Mesothelial cell of epicardium (in vitro differentiated cells): ENCODE measurements at places on chromosomes 5 and 9. TPM values are rescaled to one million over a fixed set of nuclear protein-coding genes. Genes with fewer than 3 reads are reported as not detected.

Gene SLC34A3
- total RNA-seq, result 0.23 to 0.27 TPM in 2 of 3 replicates, not detected in the other

Gene SPATA31A3
- total RNA-seq, result not detected in 3 replicates

Gene AMBP
- total RNA-seq, result 0.16 to 0.22 TPM in 2 of 3 replicates, not detected in the other

Gene ACOT12
- not detected in 3 replicates for total RNA-seq

Gene FOXD4L4
- 0.31 to 0.38 TPM in 2 of 3 replicates, not detected in the other for total RNA-seq

Gene EFNA5
- 54.0 to 58.0 TPM (median 57.5 TPM) in 3 replicates for total RNA-seq

DNA sequence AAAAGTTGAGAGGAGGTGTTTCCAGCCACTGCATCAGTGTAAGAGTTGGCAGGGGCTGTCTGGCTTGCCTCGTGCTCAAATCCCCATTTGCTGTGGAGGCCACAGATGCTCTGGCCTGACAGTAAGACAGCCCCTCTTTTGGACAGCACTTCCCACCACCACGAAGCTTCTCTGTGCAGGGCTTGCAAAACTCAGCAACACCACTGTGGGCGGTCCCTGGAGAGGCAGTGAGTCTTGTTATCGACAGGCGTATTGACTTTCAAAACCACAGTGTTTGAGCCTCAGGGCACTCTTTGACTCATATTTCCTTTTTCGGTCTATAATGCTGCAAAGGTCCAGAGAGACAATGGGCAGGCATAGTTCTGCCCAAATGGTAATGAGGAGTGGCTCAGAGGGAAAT, 539.5 kb downstream of the EBF1 start:
- H3K27ac ChIP-seq, result no peak overlapping the region
- H3K4me1 ChIP-seq, result no peaks in the 10 kb centered on the region
- H3K4me3 ChIP-seq, result no peak overlapping the region

DNA sequence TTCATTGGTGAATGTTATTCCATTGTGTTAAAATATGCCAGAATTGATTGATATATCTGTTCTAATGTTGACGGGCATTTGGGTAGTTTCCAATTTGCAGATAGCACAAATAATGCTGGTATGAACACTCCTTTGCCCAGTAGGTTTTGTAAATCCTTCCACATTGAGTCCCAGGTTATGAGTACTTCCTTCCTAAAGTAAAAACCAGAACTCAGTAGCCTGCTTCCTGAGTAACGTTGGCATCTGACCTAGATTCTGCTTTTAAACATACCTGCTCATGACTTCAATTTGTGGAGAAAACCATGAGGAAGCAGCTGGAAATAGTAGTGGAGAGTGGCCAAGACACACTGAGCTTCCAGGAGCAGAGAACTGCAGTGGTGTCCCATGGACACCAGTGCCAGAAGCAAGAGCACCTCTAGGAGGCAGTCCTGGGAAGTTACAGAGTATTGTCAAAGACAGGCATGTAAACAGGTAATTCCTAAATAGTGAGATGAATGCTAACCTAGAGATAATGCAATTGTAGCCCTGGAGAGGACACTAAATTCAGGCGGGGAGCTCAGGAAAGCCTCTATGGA, 24.3 kb upstream of the RASGRF2 start:
- DNase-seq, result no peak
- no peak overlapping the region for H3K27ac ChIP-seq
- no peaks in the 10 kb centered on the region for H3K4me1 ChIP-seq
- no peaks in the 10 kb centered on the region for H3K36me3 ChIP-seq
- H3K4me3 ChIP-seq, result no peak overlapping the region

DNA sequence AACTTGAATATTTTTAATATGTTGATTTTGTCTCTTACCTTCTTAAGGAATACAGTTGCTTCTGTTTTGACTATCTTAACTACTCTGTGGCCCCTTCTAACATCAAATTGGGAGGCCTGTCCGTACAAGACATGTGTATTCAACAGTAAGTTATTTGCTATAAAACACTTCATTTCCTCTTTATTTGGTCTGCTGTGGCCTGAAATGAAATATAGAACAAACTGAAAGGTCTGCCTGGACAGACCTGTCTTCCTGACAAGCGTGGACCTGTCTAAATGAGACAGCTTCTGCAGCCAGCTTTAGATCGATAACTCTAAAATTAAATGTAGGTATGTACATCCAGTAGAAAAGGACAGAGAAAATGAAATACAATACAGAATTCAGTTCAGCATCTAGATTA, 2.2 kb upstream of the LPAR1 start:
- H3K27ac ChIP-seq, result no peak overlapping the region
- DNase-seq, result no peak
- H3K4me3 ChIP-seq, result no peak overlapping the region
- peaks cover 1% of the 10 kb centered on the region for H3K27me3 ChIP-seq
- H3K4me1 ChIP-seq, result peaks cover 38% of the 10 kb centered on the region

GRCh38 chr9:120388003-120388855, 191.7 kb downstream of the CDK5RAP2 start:
- H3K27me3 ChIP-seq, result no peaks in the 10 kb centered on the region
- peaks cover 17% of the 10 kb centered on the region for H3K36me3 ChIP-seq
- no peak for DNase-seq
- peak overlapping the region; percentile 93 for H3K27ac ChIP-seq

DNA sequence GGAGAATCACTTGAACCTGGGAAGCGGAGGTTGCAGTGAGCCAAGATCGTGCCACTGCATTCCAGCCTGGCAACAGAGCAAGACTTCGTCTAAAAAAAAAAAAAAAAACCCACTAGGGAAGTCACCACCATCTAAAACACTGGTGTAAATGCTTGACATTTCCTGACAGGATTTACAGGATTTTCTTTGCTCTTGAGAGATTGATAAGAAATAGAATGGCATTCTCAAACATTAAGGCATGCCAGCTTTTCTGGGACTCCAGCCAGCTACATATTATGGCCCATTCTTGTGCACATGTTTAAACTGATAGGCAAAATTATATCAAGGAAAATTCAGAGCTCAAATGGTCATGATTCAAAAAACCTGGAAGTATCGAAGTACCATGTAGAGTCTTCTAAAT, 28.7 kb downstream of the GTF3C4 start:
- no peaks in the 10 kb centered on the region for H3K4me1 ChIP-seq
- H3K4me3 ChIP-seq, result no peak overlapping the region
- H3K27ac ChIP-seq, result no peak overlapping the region
- H3K36me3 ChIP-seq, result peaks cover 13% of the 10 kb centered on the region

- H3K36me3 ChIP-seq, result no peaks in the 10 kb centered on the region
- peaks cover 2% of the 10 kb centered on the region for H3K27me3 ChIP-seq
- H3K27ac ChIP-seq, result no peak overlapping the region
- no peak for DNase-seq
Measured at GRCh38 chr9:82679472-82679871, 383.5 kb downstream of the RASEF start.

DNA sequence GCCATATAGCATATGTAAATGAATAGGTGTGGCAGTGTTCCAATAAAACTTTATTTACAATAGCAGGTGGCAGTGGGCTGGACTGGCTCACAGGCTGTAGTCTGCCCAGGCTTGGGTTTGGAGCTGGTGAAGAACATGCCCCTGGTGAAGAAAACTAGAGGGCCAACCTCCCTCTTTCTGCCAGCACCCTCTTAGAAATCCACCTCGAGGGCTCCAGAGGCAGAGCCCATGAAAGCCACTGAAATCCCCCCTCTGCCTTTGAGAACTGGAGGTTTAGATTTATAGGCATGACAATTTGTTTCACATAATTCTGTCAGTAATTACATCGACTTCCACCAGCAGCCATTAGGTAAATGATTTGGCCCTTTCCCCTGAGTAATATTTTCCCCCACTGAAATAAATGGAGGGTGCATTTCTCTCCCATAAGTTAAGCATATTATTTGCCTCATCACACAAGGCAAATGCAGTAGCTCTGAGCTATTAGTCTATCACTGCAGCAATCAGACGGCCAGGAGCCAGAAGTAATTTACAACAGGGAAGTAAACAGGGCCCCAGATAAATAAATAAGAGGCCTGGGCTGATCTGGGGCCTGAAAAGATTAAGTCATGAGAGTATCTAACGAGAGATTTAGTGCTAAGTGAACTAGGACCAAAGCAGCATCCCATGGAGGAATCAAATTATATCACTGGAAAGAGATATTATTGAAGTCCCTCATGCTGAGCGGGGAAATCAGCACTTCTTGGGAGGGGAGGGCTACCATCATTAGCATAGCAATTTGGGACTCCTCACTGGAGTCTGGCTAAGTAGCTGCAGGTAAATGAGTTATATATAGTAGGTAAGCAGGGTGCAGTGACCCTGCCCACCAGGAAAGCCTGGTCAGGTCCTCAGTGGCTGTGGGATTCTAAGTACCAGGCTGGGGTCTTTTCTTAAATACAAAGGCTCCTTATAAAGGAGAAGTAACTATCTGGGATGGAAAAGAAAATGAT, 123.9 kb downstream of the SLIT3 start:
- no peaks in the 10 kb centered on the region for H3K36me3 ChIP-seq
- no peak overlapping the region for H3K27ac ChIP-seq
- DNase-seq, result no peak
- H3K4me3 ChIP-seq, result no peak overlapping the region

- peaks cover 18% of the 10 kb centered on the region for H3K27me3 ChIP-seq
- peaks cover 16% of the 10 kb centered on the region for H3K4me1 ChIP-seq
- no peak overlapping the region for H3K27ac ChIP-seq
Measured at GRCh38 chr5:4023091-4023752, 427.6 kb downstream of the IRX1 start.

DNA sequence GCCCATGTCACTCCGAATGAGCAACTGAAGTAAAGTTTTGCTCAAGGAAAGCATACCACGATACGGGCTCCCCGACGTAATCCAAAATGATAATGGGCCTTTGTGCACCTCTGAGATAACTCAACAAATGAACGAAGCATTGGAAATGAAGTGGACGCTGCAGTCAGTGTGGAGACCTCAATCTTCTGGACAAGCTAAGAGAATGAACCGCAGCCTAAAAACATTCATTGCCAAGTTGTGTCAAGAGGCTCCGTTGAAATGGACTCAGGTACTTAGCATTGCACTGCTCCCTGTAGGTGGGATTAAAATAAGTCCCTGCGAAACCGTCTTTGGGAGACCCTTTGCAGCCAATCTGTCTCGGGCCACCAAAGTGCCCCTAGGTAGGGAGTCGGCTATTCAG, 3.9 kb upstream of the LCN9 start:
- peaks cover 16% of the 10 kb centered on the region for H3K4me1 ChIP-seq
- no peaks in the 10 kb centered on the region for H3K27me3 ChIP-seq
- H3K36me3 ChIP-seq, result no peaks in the 10 kb centered on the region

DNA sequence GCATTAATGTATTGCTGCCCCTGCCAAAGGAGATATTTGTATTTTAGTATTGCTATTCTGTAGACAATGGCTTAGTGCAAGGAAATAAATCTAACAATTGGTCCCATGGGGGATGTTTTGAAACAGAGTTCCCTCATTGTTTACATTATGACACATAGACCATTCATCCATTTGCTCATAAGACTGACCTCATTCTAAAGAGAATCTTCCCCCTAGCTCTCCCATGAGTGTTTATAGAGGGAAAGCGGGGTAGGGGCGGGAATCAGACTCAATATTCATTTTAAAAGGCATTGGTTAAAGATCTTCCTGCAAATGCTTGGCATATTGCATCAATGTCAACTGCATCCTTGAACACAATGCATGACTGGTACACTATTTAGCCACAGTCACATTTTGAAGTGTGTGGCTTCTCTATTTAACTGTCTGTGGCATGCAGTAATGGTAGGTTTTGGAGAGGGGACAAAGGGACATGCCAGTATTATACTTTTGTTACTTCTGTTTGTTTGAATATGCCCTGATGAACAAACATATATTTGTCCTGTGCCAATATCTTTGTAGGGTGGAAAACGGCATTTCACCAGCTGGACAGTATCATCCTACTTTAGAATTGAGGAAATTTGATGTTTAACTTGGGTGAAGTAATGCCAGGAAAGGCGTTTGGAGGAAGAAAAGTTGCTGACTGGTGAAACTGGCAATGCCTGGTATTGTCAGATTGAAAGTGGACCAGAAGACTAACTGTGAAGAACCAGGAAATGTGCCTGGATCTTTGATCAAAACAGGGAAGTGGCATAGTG, 84.1 kb upstream of the MEGF10 start:
- no peaks in the 10 kb centered on the region for H3K27me3 ChIP-seq
- no peak for DNase-seq
- no peak overlapping the region for H3K4me3 ChIP-seq
- H3K27ac ChIP-seq, result no peak overlapping the region
- no peaks in the 10 kb centered on the region for H3K36me3 ChIP-seq
- peaks cover 21% of the 10 kb centered on the region for H3K4me1 ChIP-seq

- H3K4me1 ChIP-seq, result peaks cover 30% of the 10 kb centered on the region
- H3K27me3 ChIP-seq, result no peaks in the 10 kb centered on the region
- H3K4me3 ChIP-seq, result no peak overlapping the region
Measured at GRCh38 chr5:6732634-6733410, 19.6 kb downstream of the TENT4A start.

- H3K4me3 ChIP-seq, result no peak overlapping the region
- no peak for DNase-seq
- H3K36me3 ChIP-seq, result no peaks in the 10 kb centered on the region
Measured at GRCh38 chr9:89956331-89956730, 351.5 kb downstream of the GADD45G start.

DNA sequence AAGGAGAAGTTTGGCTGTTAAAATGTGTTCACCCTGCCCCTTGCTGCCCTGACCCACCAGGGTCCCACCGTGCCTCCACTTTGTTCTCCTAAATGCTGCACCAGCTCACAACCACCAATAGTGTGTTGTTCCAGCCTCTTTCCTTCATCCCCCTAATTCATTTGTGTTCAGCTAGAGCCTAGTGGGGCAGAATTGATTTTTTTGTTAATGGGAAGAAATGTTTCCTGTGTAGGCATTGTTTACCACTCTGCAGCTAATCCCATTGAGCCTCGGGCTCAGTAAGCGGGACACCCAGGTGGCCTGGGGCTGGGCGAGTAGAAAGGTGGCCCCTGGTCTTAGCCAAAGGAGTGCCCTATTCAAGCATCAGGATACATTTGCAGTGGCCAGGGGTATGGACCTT, 127.6 kb downstream of the MVB12B start:
- no peak overlapping the region for H3K27ac ChIP-seq
- no peaks in the 10 kb centered on the region for H3K4me1 ChIP-seq
- no peak overlapping the region for H3K4me3 ChIP-seq
- no peak for DNase-seq
- H3K27me3 ChIP-seq, result no peaks in the 10 kb centered on the region

DNA sequence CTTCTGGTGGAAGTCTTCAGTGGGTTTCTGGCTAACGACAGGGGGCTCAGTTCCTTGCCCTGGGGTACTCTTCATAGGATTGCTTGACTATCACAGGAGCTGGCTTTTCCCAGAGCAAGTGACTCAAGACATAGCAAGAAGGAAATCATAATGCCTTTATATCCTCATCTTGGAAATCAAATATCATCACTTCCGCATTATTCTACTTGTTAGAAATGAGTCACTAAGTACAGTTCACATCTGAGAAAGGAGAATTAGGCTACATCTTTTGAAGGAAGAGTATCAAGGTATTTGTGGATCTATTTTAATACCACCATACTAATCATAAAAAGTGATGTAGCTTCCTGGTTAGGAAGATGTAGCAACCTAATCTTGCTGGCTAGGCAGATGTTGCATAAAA, 148.2 kb upstream of the RAI14 start:
- H3K4me3 ChIP-seq, result no peak overlapping the region
- peaks cover 53% of the 10 kb centered on the region for H3K4me1 ChIP-seq

GRCh38 chr5:3282841-3283240, 312.8 kb upstream of the IRX1 start:
- no peak overlapping the region for H3K4me3 ChIP-seq
- H3K36me3 ChIP-seq, result no peaks in the 10 kb centered on the region
- peak; percentile 21 for DNase-seq
- H3K27ac ChIP-seq, result no peak overlapping the region

GRCh38 chr5:148090773-148091250, 27.0 kb downstream of the SPINK5 start:
- peaks cover 16% of the 10 kb centered on the region for H3K4me1 ChIP-seq
- H3K36me3 ChIP-seq, result peaks cover 25% of the 10 kb centered on the region
- no peaks in the 10 kb centered on the region for H3K27me3 ChIP-seq
- H3K27ac ChIP-seq, result no peak overlapping the region
- H3K4me3 ChIP-seq, result no peak overlapping the region

GRCh38 chr5:96509316-96509715, 76.3 kb upstream of the PCSK1 start:
- H3K27me3 ChIP-seq, result peaks cover 17% of the 10 kb centered on the region
- no peak overlapping the region for H3K27ac ChIP-seq
- no peaks in the 10 kb centered on the region for H3K36me3 ChIP-seq
- no peaks in the 10 kb centered on the region for H3K4me1 ChIP-seq
- H3K4me3 ChIP-seq, result no peak overlapping the region
